Stimulated activated naive CD8-positive, alpha-beta T cell treated with anti-CD3 and anti-CD28 coated beads, Interleukin-15, Interleukin-2, amounts not matched to agents 100 U/mL and 50 U/mL, for 24 hours (primary cell): ENCODE measurements at places on chromosomes 7 and 10.

DNA sequence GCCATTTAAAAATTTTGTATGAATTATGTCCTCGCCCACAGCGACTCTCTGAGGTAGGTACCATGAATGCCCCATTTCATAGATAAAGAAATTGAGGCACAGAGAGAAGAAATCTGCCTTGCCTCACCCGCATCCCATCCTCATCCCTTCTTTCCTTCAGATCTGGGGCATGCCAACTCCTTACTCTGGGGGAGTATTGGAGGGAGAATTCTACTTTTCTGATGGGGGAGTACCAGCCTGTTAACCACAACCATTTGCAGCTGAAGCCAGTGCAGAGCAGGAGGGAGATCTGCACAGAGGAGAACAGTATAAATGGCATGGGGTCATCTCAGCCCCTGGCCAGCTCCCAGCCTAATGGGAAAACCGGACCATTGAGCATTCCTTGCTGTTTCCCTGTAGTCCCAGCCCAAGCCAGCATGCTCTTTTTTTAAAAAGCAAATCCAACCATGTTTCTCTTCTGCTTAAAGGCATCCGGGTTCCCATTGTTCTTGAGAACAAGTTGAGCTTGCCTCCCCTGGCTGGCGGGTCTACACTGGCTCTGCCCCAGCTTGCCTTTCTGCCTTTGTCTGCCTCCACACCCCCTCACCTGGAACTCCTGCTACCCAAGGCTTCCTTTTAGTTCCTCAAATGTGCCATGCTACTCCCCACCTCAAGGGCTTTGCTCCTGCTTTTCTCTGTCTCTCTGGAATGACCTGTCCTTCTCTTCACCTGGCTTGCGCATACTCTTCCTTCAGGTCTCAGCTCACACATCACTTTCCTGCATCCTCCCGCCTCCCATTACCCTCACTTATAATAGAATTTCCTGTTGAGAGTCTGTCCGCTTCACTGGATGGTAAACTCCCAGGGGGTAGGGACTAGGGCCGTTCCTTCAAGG is 8.8 kb upstream of the ZNF503 start:
- DNase-seq = no peak

DNA sequence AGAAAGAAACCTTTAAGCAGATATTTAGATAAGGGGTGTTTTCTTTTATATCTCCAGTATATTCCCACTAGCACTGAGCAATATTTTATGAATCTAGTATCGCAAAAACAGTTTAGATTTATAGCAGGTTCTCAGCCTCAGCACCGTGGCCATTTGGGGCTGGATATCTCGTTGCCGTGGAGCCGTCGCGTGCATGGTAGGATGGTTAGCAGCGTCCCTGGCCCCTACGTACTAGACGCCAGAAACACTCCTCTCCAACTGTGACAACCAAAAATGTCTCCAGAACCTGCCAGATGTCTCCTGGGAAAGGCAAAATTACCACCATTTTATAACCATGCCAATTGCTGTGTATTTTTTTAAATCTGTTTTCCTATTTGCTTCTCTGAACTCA is 172.9 kb downstream of the CACNB2 start:
- DNase-seq = no peak

GRCh38 chr7:74042746-74043522 is 15.0 kb downstream of the ELN start:
- no peak for DNase-seq

DNA sequence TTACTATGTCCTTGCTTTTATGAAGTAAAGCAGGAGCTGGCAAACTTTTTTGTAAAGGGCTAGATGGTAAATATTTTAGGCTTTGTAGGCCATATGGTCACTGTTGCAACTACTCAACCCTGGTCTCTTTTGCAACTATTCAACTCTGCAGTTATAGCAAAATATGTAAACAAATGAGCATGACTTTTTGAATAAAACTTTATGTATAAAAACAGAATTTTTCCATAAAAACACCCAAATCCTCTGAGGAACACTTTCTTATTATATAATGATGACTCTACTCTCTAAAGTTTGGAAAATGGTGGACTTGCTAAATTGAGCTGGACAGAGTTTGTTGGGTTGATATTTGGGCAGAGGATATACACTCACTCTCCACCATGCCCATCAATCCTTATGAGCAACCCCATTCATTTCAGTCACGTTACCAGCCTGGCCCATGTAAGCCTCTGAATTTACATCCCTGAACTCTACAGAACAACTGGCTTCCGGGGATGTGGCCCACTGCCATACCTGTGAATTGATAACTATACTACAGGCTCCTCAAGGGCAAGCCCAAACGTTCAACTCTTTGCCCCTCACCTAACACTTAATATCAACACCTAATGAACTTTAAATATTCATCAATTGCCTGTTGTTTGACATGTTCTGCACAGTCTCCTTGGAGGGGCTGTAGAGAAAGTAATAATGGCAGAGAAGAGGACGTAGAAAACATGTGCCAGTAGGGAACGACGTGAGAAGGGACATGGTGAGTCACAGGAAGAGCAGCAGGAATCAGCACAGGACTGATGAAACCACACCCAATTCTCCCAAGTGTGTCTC is 37.6 kb downstream of the SGMS1 start:
- no peak for DNase-seq

- no peak for DNase-seq
These were observed 86.5 kb downstream of the FOXL3 start for GRCh38 chr7:376306-377079.

DNA sequence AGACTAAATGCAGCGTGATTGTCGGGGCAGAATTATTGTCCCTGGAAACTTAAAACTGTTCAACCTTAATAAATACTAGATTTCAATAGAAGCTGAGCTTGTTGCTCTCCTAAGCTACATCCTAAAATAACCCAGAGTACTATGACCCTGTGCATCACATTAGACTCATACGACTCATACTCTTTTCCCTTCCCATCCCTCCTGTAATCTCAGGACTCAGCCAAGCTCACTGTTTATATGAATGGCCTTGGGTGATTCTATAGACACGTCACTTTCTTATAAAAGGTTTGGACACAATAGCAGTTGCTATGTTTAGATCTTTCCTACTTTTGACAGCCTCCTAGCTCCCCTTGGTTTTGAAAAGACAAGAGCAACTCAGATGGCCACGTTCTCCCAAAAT is 17.2 kb downstream of the TCF7L2 start:
- DNase-seq = no peak

GRCh38 chr10:103850572-103850895 is 4.8 kb downstream of the SH3PXD2A start:
- DNase-seq = no peak
